NCI-H1694 treated with DMSO at 0.1 percent for 48 hours (cell line): ENCODE measurements at places on chromosomes 13 and 19.

GRCh38 chr13:25588336-25589060, 216.7 kb downstream of the ATP8A2 start:
- no peak for DNase-seq

- peak; percentile 61 for DNase-seq
These were observed 25.0 kb downstream of the TSSK6 start for GRCh38 chr19:19490214-19490968.

GRCh38 chr13:106110241-106110855, 425.1 kb downstream of the EFNB2 start:
- no peak for DNase-seq

DNA sequence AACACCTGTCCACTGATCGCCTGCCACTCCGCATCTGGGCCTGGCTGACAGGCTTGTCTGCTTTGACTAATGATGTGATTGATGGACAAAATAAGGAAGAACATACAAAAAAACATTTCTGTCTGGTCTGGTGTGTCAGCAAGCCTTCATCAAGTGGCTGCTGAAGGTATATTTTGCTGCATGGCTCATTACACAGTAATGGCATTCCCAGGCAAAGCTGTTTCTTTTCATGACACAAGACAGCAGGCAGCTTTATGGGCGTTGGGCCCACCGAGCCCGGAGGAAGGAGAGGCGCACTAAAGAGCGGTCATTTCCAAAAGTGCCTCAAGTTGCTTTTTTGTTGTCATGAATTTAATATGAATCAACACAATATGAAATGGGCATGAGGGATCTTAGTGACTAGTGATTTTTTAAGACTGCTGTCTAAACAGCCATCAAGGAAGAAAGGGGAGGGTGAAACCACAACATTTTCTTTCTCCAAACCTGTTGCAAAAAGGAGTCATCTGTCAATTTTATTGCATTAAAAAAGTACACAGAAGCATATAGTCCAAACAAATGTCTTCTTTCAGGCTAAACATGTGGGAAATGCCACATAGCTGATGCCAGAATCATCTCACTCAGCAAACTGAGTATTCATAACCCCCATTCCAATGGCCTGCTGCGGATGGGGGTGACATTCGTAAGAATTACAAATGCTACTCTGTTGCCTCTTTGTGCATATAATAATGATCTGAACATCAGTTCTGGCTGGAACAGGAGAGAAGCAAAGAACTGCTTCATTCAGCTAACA, 476.6 kb downstream of the ZNF536 start:
- DNase-seq: no peak

DNA sequence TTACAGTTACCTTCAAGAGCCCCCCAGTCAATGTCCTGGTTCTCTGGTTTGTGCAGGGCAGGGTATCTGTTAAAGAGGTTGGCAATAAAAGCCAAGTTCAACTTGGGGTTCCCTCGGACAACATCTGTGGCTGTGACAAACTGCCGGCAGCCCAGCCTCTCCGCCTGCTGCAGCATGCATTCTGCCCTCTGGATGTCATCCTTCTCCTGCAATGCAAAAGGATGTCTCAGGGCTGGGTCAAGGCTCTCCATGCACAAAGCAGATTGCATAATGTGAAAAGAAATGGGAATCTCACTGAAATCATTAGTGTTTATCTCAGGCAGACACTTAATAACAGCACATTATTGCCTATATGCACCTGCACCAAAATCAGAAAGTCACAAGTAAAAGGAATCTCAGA, 35.1 kb downstream of the LCP1 start:
- no peak for DNase-seq

DNA sequence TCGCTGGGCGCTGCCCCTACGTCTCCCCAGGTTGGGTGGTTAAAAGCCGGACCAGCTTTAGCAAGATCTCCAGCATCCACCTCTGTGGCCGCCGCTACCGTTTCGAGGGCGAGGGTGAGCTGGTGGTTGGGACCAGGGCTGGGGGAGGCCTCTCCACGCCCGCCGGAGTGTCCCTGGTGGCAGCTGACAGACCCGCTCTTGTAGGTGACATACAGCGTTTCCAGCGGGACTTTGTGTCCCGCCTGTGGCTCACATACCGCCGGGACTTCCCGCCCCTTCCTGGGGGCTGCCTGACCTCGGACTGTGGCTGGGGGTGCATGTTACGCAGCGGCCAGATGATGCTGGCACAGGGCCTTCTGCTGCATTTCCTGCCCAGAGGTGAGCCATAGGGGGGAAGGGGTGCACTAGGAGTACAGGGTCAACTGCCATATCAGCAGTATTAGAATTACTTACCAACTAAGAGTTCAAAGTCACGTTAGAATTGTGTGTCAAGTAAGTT, 1.1 kb downstream of the ATG4D start:
- DNase-seq: no peak

- no peak for DNase-seq
These were observed 223.0 kb downstream of the LHFPL6 start for GRCh38 chr13:39379667-39380655.

DNA sequence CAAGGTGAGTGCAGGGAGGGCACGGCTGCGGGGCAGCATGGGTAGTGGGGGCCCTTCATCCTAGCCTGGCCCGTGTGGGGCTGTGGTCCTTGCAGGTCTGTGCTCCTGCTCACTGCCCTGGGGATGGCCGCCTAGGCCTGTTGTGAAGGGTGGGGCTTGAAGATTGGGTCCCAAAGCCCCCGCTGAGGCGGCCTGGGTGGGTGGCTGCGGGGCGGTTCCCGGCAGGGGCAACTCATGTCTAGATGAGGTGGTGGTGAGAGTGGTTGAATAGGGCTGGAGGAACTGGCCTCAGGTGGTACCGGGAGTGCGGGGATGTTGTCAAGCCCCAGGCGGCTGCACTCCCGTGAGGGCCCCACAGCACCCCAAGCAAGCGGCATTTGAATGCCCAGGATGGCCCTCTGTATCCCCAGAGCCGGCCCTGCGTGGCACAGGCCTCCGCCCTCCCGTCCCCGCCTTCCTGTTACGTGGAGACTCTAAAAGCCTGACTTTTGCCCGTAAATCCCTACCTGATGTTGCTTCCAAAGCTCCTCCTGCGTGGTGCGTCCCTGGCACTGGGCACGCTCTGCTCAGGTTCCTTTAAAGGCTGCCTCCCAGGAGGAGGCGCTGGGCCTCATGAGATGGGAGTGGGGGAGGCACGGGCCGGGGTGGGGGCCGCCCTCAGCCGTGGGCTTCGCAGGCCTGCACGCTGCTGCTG, 15.0 kb downstream of the SPPL2B start:
- DNase-seq: no peak

- no peak for DNase-seq
These were observed 16.3 kb downstream of the EPS8L1 start for GRCh38 chr19:55091955-55092354.

- no peak for DNase-seq
These were observed 4.1 kb upstream of the CIRBP start for GRCh38 chr19:1264801-1265614.

DNA sequence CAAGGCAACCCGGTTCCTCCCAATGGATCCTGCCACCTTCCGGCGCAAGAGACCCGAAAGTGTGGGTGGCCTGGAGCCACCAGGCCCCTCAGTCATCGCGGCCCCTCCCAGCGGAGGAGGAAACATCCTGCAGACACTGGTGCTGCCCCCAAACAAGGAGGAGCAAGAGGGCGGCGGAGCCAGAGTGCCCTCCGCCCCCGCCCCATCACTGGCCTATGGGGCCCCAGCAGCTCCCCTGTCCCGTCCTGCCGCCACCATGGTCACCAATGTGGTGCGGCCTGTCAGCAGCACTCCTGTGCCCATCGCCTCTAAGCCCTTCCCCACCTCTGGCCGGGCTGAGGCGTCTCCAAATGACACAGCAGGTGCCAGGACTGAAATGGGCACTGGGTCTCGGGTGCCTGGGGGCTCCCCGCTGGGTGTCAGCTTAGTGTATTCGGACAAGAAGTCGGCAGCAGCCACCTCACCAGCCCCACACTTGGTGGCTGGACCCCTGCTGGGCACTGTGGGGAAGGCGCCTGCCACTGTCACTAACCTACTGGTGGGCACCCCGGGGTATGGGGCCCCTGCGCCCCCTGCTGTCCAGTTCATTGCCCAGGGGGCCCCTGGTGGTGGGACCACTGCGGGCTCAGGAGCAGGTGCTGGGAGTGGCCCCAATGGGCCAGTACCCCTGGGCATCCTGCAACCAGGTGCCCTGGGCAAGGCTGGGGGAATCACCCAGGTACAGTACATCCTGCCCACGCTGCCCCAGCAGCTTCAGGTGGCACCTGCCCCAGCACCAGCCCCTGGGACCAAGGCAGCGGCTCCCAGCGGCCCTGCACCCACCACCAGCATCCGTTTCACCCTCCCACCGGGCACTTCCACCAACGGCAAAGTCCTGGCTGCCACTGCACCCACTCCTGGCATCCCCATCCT, 11.2 kb upstream of the PRR19 start:
- no peak for DNase-seq

DNA sequence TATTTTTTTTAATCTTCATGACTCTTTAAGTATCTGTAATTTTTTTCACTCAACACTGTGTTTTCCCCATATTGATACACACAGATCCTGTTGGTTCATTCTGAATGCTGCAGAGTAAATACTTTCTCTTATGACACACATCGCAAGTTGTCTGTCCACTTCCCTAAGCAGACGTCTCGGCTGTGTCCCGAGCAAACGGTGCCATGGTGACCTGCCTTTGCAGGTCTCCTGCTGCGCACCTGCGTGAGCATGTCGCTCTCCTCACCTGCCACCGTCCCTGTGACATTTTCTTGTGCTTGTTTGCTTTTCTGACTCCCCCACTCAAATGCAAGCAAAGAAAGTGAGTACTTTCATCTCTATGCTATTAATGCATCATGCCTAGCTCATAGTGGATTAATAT, 57.8 kb downstream of the CCDC70 start:
- DNase-seq: no peak

DNA sequence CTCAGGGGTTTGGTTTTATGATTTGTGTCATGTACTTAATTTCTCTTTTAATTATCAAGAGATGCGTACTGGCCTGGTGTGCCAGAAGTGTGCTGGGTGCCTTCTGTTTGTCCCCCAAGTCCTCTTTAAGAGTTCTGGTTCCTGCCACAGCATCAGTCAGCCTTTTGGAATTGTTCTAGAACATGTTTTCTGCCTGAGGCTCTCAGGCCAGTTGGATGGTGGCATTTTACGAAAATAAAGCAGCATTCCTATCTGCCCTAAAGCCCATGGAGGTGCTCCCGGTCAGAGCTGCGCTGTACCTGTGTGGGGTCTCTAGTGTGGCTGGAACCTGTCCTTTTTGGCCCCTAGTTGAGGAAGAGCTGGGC, 54.1 kb downstream of the TSSK6 start:
- no peak for DNase-seq

GRCh38 chr19:47820410-47820809, 1.3 kb upstream of the CRX start:
- DNase-seq: no peak

DNA sequence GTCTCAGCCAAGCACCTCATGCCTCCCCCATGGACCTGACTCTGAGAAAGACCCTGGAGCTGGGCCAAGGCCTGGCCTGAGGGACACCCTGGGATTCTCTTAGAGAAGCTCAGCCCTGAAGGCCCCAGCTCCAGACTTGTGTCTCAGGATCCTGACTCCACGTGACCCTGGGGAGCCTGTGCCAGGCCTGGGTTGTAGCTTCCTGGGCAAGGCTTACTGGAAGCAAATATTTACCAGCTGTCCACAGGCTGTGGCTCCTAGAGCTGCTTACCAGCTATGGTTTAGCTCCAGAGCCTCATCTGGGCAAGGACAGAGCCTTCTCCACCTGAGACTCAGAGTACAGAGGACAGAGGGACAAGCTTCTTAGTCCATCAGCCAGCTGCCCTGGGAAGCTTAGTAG, 61.0 kb upstream of the CEACAM8 start:
- DNase-seq: no peak

DNA sequence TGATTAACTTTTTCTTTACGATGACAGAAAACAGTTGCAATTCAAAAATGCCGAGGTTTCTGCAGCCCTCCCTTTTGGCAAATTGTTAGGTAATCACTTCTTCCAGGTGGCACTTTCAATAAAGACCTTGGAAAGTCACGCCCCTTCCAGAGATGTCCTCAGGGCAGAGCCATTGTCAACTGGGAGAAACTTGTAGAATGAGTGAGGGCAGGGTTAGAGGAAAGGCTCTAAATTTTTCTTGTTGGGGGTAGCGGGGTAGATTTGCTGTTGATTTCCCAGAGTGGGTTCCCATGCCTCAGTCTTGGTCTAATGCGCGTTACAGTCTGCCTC, 421.1 kb downstream of the FGF9 start:
- no peak for DNase-seq

GRCh38 chr13:41905600-41906254, 55.2 kb downstream of the VWA8 start:
- DNase-seq: peak; percentile 18

DNA sequence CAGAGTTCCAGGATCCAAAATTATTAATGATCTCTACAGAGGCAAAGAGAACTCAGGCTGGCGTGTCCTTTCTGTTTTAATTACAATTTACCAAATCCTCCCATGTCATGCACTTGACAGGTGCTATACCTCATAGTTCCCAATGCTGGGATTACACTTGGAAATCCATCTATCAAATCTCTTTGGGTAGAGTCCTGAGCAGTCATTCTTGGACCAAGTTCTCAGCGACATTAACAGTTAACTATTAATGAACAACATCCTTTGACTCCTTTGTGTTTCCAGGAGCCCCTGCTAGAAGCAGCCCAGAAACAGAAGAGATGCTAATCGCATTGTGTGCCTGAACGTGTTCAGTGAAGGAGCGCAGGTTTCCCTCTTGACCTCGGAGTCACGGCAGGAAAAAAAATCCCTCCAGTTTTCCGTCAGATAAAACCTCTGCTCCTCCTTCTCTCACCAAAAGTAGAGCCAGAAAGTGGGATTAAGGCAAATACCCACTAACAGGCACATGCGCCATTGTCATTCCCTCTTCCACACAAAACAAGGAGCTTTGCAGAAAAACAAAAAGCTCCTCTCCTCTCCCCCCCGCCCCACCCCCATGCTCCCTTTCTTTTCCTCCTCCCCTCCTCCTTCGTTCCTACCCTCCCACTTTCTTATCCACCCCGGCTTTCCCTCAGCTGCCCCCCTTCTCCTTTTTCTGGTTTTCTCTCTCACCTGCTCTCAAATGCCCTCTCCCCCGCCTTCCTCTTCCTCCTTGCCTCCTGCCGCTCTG, 224.7 kb downstream of the ZIC5 start:
- DNase-seq: no peak

GRCh38 chr13:109209526-109209925, 576.9 kb downstream of the IRS2 start:
- DNase-seq: no peak

DNA sequence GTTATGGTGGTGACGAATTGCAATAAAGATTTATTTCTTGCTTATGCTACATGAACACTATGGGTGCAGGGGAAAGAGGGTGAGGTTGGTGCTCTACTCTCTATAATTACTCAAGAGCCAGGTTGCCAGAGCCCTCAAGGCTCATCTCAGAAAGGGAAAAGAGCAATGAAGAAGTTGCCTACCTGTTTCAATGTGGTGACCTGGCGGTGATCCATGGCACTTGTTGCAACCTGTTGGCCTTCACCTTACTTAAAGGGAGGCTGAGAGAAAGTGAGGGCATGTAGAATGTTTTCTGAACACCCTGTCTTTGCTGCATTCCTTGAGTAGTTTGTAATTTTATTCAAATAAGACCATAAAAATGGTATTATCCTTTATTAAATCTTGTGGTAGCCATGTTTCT, 394.4 kb downstream of the GPC6 start:
- DNase-seq: no peak
